ENCODE measurements at places on chromosomes 1 and 21.

DNA sequence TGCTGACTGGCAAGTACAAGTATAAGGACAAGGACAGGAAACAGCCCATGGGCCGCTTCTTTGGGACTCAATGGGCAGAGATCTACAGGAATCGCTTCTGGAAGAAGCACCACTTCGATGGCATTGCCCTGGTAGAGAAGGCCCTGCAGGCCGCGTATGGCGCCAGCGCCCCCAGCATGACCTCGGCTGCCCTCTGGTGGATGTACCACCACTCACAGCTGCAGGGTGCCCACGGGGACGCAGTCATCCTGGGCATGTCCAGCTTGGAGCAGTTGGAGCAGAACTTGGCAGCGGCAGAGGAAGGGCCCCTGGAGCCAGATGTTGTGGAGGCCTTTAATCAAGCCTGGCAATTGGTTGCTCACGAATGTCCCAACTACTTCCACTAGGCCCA is 32.0 kb downstream of the SLC16A1 start:
- no peak for DNase-seq

- no peak for DNase-seq
These were observed 73.3 kb downstream of the RPE65 start for GRCh38 chr1:68376441-68376840.

DNA sequence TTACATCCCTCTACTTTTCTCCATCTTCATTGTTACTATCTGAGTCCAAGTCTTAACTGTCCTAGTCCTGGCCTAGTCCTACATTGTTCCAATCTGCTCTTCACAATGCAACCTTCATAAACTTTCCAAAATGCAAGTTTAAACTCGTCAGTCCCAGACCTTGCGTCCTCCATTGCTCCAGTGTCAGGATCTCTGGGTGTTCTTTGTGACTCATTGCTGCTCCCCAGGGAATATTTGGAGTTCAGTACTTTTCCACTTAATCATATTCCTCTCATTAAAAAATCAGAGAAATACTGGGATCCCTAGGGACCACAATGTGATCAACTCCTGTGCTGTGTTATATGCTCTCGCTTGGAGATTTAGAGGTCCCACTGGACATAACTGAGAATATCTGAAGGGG is 18.0 kb upstream of the KPRP start:
- no peak for DNase-seq

DNA sequence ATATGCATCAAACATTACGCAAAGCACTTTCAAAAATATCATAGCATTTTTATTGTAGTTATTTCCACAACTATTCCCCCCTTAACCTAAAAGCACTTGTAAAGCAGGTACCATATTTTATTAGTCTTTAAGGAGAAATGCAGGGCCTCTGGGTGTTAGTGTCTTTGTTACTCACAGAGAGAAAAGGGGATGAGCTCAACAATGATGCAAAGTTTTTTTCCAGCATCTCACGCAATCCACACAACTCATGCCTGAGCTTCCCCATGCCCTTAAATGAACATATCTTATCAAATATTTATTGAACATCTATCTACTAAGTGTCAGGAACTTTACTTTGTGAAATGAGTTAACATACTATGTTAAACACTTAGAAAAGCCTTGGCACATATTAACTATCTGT is 50.6 kb downstream of the BEND5 start:
- DNase-seq, result no peak

GRCh38 chr1:158185770-158186169 is 5.1 kb downstream of the CD1D start:
- DNase-seq, result no peak

GRCh38 chr1:171421413-171422020 is 63.8 kb upstream of the PRRC2C start:
- no peak for DNase-seq

DNA sequence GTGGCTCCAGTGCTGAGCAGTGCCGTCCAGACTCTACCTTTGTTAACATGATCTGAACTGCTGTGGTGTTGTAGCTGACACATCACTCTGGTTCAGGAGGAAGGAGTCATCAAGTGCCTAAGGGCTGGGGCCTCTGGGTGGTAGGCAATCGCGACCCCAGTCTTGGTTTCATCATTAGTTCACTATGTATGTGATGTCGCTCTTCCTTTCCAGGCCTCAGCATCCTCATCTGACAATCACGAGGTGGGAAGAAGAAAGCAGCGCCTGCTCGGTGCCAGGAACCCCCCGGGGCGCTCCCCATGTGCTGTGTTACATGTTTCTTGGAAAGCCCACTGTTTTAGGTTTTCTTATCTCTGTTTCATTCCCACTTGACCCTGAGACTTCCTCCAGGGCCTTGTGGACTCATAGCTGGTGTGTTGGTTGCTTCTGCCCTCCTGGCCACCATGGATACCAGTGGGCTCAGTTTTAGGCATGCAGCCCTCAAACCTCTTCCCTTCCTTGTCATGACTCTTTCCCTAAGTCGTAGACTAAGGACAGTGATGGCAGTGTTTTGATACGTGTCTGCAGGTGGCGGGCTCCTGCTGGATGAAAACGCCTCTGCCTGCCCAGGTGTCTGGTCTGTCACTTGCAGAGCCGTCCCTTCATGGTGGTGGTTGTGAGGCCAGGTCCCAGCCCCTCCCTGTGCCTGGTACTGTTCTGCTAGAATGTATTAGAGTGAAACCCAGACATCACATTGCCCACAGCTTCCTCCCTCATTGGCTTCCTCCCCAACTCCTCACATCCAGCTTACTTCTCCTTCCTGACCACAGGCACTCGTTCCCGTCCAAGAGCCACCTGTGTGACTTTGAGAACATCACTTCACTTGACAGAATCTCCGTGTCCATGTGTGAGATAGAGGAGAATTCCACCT is 17.2 kb upstream of the FOXO6 start:
- no peak for DNase-seq

DNA sequence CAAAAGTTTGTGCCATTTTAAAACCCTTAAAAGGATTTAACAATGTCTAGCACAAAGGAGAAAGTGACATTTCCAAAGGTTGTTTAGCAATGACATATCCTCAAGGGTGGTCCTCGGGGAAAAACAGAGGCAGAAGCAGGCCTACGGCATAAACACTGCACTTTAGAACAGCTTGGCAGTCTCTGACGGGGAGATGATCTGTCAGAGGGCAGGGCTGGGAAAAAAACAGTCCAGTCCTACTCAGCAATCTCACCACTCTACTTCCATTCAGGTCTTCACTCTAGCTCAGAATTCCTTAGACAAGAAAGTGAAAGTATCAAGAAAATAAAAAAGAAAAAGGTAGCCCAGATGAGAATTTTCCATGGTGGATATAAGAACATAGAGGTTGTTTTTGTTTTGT is 4.1 kb downstream of the CRYZ start:
- DNase-seq, result no peak

DNA sequence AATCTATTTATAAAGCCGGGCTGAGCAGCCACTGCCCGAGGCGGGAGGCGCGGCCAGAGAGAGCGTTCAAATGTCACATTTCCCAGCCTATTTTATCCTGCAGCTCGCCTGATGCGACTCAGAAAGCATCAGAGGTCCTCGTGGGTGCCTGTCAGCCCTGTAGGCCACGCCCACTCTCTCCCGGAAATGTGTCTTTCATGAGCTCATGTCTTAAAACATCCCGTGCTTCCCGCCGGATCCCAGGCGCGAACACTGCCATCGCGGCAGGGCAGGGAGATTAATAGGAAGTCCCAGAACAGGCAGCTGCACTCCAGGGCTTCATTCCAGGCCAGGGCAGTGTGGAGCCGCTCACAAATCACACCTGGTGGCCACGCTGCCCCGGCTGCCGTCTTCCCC is 117.5 kb downstream of the PRDM16 start:
- no peak for DNase-seq

- DNase-seq, result no peak
These were observed 12.8 kb upstream of the AADACL4 start for GRCh38 chr1:12630946-12631530.

GRCh38 chr1:89146721-89147120 is 20.8 kb upstream of the GBP2 start:
- DNase-seq, result no peak

DNA sequence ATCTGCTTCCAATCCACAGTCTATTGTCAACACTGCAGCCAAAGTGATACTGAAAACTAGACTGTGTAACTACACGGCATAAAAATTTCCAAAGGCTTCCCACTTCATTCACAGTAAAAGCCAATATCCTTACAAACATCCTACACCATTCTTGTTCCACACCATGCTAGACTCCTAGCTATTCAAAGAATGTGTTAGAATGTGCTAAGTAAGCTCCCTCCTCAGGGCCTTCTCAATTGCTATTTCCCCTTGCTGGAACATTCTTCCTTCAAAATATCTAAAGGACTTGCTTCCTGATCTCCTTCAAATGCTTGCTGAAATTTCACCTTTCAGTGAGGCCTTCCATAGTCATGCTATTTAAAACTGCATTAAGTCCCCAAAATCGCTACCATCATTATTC is 228.1 kb downstream of the AKT3 start:
- no peak for DNase-seq

GRCh38 chr1:8427986-8428385 is 110.1 kb downstream of the SLC45A1 start:
- no peak for DNase-seq

DNA sequence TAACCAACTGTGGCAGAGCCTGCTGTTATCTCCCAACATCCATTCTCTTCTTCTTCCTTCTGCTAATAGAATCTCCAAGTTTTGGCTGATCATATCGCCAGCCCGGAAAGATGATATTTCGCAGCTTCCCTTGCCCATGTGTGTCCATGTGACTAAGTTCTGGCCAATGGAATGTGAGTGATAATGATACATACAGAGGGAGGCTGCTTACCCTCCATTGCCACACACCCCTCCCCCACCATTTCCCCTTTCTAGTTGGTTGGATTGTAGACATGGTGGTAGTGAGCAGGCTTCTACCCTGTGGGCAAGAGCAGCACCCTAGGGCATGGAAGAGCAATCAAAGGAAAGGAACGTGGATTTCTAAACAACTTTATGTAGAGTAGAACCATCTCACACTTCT is 48.8 kb downstream of the SLC9C2 start:
- no peak for DNase-seq

DNA sequence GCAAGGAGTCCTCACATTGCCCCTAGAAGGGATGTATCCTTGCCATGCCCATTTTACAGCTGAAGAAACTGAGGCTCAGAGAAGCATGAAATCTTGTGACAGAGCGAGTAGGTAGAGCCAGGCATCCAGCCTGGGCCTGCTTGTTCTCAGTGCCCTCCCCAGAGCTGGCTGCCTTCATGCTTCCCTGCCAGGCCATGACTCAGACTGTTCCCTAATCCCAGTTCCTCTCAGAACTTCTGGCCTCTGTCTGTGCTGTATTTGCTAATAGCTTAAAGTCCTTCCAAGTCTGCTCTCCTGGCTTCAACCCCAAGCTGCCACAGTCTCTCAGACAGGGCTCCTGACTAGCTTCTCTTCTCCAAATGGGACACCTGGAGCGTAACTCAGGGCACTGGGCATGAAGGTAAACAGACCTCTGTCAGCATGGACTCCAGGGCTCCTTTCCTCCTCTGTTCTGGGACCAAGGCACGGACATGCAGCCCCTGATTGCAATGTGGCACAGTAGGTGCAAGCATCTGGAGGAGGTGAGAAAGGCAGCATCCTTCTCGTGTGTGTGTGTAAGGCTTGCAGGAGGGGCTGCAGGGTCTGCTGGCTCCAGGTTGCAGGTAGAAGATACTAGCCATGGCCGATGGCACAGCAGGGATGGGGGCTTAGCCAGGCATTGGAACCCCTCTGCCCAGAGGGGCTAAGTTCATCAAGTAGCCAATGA is 122.7 kb downstream of the HMGB4 start:
- DNase-seq, result no peak

- no peak for DNase-seq
These were observed 79.6 kb downstream of the DAB1 start for GRCh38 chr1:57344265-57344664.

DNA sequence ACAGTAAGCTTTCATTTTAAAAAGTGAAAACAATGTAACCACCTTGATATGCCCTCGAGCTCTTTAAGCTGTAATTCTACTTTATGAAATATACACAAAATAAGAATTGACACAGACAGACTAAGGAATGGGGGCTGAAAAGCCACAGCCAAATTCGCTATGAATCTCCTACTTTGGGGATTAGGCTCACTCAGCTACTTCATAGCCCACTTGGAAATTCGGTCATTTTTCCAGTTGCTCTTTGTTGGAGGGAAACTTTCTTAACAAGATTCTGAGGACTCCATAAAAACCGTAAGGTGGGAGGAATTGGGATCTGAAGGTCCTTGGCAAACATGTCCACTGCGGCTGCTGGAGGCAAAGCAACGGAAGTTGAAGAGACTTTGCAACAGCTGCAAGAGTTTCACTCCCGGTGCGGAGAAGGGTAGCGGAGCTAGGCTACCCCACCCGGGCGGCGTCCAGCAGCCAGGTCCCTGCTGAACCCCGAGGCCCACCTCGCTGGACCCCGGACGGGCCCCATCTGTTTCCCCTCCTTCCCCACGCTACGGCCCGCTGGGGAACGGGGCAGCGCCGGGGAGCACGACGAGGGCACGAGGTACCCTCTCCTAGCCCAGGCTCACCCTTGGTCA is 634 bp downstream of the MYCBP start:
- no peak for DNase-seq

- DNase-seq, result no peak
These were observed 26.1 kb downstream of the EGLN1 start for GRCh38 chr1:231395998-231396390.

DNA sequence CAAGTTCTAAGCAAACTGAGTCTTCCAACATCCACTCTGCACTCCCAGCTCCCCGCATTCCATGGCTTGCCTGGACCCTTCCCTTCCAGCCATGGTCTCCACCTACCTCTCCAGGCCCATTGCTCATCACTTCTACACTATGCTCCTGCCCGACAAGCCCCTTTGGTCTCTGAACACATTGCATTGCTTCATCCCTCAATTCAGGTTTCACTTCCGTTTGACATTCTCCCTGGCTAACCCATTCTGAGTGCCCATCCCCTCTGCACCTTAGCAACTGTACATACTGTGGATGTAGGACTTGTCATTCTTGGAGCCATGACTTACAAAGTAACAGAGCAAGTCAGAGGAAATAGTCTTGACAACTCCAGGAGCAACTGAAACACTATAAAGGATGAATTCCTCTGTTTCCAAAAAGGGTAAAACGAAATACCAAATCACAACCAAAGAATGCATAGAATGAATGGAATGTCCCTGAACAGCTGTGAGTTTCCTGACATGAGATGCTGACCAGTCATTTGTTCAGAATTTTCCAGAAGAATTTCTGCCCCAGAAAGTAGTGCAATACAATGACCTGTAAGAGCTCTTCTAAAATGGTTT is 66.7 kb downstream of the KCNJ6 start:
- DNase-seq, result no peak
